NCI-H524 (cell line): ENCODE measurements at places on chromosomes 6 and 20.

DNA sequence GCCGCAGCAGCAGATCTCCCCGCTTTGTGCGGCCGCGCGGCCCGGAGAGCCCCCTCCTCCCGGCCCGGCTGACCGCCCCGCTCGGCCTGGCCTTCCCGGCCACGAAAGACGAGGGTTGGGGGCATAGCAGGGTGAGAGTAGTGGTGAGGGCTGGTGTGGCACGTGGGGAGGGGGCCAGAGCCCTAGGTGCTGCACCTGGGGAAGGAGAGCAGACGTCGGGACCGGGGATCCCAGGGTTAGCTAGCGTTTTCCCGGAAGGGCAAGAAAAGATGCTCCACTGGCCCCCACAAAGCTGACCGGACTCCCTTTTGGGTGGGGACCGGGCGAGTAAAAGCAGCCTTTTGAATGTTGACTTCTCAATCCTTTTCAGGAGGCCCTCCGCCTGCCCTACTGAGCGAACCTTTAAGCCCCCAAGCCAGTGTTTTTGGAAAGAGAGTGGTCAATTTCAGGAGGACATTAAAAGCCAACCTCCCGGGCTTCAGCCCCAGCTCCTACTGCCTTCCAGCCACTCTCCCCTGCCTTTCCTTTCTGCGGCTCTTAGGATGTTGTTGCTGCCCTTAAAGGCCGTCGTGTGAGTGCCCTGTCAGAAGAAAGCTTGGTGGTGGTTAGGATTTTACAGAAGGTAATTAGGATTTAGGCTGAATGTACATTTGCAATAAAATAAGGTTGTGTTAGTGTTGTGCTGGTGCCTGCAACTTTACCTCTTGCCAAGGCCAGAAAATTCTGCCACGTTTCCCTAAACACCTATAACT is 648 bp upstream of the BACH2 start:
- no peak for DNase-seq

DNA sequence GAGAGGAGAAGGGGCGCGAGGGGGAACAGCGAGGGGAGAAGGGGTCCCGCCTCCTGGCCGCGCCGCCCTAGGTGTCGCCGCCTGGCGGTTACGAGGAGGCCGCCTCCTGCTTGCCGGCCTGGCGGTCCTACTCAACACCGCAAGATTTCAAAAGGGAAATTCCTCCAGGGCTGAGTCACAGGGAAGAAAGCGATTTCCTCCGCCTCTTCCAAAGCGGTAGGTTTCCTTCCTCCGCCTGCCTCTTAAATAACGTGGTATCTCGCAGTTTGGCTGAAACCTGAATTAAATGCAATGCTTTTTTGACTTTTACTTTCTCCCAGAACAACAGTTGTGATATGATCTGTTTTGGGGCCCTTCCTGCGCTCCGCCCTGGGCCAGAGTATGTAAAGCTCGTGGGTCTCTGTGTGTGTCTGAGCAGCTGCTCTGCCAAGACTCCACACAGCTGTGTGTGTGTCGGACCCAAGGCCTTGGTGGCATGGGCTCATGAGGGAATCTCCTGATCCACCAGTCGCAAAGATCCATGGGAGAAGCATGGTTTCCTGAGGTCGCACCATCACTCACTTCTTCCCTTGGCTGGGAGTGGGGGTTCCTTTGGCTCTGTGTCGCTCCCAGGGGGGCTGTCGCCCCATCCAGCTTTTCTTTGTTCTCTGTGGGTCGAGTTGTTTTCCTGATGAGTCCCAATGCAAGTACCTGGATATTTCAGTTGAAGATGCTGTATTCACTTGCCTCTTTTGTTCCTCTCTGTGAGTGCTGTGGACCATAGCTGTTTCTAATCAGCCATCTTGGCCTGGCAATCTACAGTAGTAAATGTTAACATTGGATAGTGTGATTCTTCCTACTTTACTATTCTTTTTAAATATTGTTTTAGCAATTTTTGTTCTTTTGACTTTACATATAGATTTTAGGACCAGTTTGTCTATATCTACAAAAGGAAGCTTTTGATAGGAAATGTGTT is 31.6 kb upstream of the NOTCH4 start:
- DNase-seq = no peak

- DNase-seq = no peak
Observed at GRCh38 chr6:10529231-10529801, 8.2 kb downstream of the GCNT2 start.

- DNase-seq = no peak
Observed at GRCh38 chr6:147654103-147654845, 145.8 kb downstream of the SAMD5 start.

DNA sequence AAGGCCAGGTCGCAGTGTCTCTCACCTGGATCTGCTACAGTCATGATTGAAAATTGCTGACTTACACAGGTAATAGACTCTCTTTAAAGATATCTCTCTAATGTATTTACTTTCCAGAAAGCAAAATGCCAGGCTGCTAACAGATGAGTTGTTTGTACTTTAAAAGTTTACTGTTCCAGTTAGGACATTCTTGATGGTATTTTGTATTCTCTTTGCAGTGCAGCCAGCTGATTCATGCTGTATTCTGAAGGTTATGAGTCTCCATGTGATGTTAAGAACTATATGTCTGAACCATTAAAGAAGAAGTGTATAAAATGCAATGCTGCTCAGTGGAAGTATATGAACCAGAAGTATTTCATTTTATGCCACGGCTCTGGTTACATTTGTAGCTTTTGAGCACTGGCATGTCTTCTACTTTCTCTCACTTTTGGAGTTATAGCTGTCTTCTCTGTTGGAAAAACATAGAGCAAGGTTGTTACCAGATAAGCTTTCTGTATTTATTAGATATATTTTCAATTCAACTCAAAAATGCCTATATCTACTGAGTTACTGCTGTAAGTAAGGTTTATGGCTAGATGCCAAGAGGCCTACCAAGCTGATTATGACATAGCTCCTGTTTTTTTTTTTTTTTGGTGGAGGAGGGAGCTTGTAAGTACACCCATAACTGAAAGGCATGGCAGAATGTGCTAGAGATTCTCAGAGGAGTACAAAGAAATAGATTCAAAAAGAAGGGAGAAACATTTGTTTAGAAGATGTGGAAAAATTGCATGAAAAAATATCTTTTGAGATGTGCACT is 130.5 kb upstream of the MAN1A1 start:
- DNase-seq = peak; percentile 10

GRCh38 chr20:54323227-54323734 is 115.4 kb downstream of the PFDN4 start:
- no peak for DNase-seq

- DNase-seq = peak; percentile 33
Observed at GRCh38 chr6:165159460-165159859, 149.9 kb downstream of the C6orf118 start.

DNA sequence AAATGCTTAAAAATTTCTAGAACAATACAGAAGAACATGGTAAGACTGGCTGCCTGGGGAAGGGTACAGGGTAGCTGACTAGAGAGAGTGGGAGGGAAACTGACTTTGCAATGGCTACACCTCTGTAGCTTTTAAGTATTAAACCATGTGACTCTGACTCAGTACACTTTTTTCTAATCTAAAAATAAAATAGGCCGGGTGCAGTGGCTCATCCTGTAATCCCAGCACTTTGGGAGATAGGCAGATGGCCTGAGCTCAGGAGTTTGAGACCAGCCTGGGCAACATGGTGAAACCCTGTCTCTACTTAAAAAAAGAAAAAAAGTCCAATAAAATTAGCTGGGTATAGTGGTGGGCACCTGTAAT is 18.5 kb downstream of the ATP9A start:
- no peak for DNase-seq

DNA sequence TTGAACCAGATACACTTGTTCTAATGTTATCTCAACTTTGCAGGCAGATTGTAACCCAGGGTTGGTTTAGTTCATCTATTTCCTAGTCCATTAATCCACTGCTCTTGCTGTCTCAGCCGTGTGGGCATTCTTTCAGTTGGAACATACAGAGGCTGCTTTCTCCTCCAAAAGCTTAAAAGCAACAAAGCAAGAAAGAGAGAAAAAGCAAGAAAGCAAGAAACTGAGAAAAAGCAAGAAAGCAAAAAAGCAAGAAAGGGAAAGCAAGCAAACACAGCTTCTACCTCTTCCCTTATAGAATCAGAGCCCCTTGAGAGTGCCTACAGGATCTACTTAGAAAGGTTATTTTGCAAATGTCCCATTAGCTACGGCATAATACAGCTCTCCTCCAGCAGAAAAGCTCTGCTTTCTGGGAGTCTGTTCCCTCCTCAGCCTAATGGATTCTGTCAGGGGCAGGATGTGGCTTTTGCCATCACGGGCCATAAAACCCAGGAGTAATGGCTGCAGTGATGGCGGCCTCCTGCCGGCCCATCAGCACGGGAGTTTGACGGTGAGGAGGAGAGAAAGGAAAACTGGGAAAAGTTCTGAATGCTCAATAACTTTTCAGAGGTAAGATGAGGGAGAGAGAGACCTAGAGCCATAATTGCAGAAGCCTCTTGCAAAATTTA is 156.8 kb upstream of the JARID2 start:
- no peak for DNase-seq

DNA sequence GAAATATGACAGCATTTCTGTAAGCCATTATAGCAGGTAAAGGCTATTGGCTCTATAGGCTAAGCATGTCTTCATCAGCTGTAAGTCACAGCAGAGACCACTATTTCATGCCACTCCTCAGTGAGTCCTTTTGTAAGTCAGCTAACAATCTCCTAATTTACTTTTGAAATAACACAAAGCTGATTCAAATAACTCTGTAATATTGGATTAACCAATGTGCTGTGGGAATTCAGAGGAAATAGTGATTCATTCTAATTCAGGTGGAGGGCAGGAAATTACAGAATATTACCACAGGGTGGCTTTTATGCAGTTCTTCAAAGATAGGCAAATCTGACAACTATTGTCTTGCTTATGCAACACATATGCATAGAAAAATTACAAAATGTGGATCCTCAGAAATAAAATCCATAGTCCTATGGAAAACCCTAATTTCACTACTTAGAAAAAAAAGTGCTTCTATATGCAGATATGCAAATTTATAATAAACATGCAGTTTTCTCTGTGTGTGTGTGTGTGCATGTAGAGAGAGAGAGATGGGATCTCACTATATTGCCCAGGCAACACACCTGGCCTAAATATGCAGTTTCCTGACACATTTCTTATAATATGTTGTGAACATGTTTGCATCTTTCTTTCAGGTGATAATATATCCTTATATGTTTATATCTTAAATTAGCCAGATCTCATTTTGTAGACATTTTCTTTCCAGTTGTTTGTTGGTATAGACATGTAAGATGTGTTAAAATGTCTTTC is 4.8 kb upstream of the SMIM28 start:
- DNase-seq = no peak

DNA sequence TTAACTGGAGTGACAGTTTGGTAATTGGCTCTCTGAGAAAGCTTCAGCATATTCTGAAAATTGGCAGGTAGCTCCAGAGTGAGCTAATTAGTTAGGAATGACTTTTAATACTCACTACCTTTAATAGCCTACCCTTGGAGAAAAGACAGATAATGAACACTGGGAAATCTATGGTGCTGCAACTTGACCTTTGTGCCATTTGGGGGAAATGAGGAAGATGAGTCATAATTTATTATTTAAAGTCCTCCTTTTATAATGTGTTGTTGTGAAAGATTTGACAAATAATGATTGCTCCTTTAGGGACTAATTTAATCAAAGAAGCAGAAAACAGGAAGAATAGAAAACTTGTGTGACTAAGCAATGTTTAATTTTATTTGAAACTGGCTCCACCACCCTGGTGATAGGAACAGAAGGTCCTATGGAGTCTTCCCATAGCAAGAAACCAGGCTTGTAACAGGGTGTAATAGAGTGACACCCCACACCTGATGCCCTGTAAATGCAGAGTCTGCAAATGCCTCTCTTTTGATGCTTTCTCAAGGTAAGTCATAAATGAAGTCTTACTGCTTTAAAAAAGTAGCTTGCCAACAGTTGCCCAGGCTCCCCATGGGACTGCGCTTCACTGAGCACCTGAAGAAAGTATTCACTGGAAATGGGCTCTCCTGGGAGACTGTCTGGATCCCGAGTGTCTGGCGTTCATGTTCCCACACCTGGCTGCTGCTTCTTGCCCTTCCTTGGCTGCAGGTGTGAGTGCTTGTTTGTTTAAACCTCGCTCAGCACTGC is 134.4 kb downstream of the LRRC1 start:
- DNase-seq = no peak

- DNase-seq = no peak
Observed at GRCh38 chr6:12119085-12119588, 107.0 kb downstream of the HIVEP1 start.

GRCh38 chr20:54172856-54173652 is 732 bp downstream of the CYP24A1 start:
- DNase-seq = peak; percentile 71

GRCh38 chr6:32107406-32107805 is 1.7 kb downstream of the TNXB start:
- no peak for DNase-seq

GRCh38 chr6:127182501-127182900 is 64.0 kb downstream of the RSPO3 start:
- peak; percentile 8 for DNase-seq

- DNase-seq = no peak
Observed at GRCh38 chr20:53146201-53146891, 174.2 kb downstream of the TSHZ2 start.
